ENCODE measurements at places on chromosomes 12 and 14.
A peak's percentile ranks its signal among the peaks of the same experiment; 100 is the strongest.

- DNase-seq = no peak
Observed at GRCh38 chr12:8667270-8667669, 4.6 kb upstream of the MFAP5 start.

GRCh38 chr14:103125098-103126070 is 2.1 kb downstream of the TNFAIP2 start:
- no peak for DNase-seq

DNA sequence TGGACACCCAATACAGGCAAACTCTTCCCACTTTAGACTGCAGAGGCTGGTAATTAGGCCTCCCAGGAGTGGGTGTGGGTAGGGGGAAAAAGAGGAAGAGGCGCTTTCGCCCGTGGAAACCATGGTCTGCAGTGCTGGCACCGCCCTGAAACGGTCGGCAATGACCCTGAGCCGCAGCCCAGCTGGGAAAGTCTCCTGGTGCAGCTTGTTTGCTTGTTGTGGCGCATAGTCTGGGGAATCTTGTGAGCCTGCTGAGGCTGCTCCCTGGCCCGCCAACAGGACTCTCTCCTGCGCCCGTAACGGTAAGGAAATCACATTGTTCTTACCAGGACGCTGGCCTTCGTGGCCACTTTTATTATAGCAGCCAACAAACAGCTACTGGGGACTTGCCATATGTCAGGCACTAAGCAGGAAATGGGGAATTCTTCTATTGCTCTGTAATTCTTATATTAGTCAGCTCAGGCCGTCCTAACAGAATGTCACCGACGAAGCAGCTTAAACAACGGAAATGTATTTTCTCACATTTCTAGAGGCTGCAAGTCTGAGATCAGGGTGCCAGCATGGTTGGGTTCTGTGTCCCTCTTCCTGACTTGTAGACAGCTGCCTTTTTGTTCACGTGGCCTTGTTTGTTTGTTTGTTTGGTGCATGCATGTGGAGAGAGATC is 52.5 kb upstream of the RIN3 start:
- peak; percentile 14 for DNase-seq

DNA sequence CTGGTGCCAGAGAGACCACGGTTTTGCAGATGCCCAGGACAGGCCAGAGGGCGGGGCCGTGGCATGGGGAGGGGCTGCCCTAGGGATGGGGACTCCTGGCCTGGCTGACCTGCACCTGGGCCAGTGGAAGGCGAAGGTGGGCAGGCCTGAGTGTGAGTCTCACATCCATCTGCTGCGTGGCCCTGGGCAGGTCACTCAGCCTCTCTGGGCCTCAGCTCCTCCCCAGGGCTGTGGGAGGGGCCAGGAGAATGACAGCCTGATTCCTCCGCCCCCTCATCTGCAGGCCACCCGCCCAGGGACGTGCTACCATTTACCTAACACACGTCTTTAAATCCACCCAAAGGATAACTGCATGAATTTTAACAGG is 90.9 kb downstream of the GALNT9 start:
- no peak for DNase-seq

GRCh38 chr14:61470261-61470960 is 149.0 kb downstream of the PRKCH start:
- no peak for DNase-seq

- no peak for DNase-seq
Observed at GRCh38 chr14:102020058-102020971, 55.9 kb downstream of the DYNC1H1 start.

GRCh38 chr12:48061938-48062719 is 43.8 kb downstream of the SENP1 start:
- DNase-seq = no peak

- no peak for DNase-seq
Observed at GRCh38 chr14:104302794-104303405, 164.5 kb downstream of the KIF26A start.

GRCh38 chr12:55707219-55707671 is 459 bp downstream of the ITGA7 start:
- no peak for DNase-seq

- DNase-seq = no peak
Observed at GRCh38 chr12:108040947-108041346, 88.1 kb upstream of the WSCD2 start.
